B cell (primary cell): ENCODE measurements at places on chromosomes 16 and 17. TPM values are rescaled to one million over a fixed set of nuclear protein-coding genes. Genes with fewer than 3 reads are reported as not detected.
A peak's percentile ranks its signal among the peaks of the same experiment; 100 is the strongest.

Gene ZNF771
- 3.7 and 4.1 TPM in 2 replicates for polyA plus RNA-seq

GRCh38 chr16:56475201-56475600, 23.8 kb downstream of the OGFOD1 start:
- H3K36me3 ChIP-seq = peaks cover 9% of the 10 kb centered on the region
- no peaks in the 10 kb centered on the region for H3K27me3 ChIP-seq
- H3K4me1 ChIP-seq = no peaks in the 10 kb centered on the region
- H3K4me3 ChIP-seq = no peak overlapping the region
- no peak overlapping the region for H3K27ac ChIP-seq

DNA sequence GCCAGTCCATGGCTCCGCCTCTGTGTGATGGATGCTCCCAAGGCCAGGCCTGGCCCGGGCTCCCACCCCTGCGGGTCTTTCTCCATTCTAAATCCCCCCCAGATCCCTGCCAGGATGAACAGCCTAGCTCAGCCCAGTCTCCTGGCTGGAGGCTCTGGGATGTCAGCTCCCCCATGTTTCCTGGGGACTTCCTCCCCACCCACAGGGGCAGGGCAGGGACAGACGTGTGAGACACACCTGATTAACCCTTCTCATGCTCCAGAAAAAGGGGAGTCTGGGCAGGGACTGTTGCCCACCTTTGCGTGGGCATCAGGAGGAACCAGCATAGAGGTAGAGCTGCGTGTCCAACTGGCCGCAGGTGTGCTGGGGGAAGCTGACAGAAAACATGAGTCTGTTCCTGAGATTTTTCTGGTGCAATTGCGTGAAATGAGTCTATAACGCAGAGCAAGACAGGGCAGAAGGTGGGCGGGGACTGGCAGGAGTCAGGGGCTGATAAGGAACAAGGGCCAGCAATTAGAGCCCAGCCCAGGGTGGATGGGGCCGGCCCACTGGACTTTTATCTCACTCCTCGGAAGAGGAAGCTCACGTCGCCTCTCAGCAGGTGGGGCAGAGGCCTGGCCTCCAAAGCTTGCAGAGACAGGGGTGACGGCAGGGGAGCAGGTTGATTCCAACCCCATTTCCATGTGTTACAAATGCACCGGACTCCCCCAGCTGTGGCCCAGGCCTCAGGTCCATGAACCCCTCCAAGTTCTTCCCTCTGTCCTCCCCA, 238.2 kb downstream of the RBFOX3 start:
- no peak overlapping the region for H3K4me3 ChIP-seq
- no peaks in the 10 kb centered on the region for H3K4me1 ChIP-seq
- no peaks in the 10 kb centered on the region for H3K36me3 ChIP-seq
- H3K27ac ChIP-seq = no peak overlapping the region
- no peaks in the 10 kb centered on the region for H3K27me3 ChIP-seq
- DNase-seq = no peak

DNA sequence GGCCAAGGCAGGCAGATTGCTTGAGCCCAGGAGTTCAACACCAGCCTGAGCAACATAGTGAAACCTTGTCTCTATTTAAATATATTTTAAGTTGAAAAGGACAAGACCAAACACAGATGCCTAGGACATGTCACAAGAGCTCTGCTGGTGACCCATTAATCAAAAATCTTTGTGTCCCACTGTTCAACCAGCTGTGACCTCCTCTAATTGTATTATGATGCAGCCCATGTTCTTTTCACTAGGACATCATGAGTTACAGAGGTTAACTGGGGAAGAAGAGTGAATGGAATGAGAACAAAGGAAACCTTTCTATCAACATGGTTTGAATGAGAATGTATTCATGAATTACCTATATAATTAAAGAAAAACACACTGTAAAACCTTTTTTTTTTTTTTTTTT, 7.0 kb downstream of the EFTUD2 start:
- H3K4me3 ChIP-seq = no peak overlapping the region
- H3K27me3 ChIP-seq = no peaks in the 10 kb centered on the region
- DNase-seq = no peak

DNA sequence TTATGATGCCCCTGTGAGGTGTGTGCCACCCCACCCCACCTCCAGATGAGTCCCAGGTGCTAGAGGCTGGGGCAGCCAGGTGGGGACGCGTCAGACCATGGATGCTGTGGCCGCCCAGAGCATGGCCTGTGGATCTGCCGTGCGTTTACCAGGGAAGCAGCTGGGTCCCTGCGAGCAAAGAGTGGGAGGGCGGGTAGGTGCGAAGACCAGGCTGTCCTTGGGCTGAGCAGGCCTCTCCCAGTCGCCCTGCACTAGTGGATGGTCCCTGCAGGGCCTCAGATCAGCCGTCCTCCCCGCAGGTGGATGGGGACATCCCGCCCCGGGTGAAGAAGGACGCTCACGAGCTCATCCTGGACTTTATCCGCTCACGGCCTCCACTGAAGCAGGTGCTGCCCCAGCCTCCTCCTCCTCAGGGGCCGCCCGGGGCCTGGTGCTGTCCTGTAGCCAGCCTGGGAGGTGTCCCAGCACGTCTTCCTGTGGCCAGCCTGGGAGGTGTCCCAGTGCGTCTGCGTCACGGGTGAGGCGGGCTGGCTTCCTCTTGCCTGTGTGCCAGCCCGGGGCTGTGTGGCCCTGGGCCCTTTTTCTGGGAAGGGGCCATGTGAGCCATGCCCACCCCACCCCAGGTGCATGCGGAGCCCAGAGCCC, 18.0 kb upstream of the TCF25 start:
- no peaks in the 10 kb centered on the region for H3K27me3 ChIP-seq
- no peaks in the 10 kb centered on the region for H3K4me1 ChIP-seq
- no peak for DNase-seq
- no peak overlapping the region for H3K4me3 ChIP-seq
- no peak overlapping the region for H3K27ac ChIP-seq

- no peak for DNase-seq
- no peak overlapping the region for H3K27ac ChIP-seq
- no peaks in the 10 kb centered on the region for H3K36me3 ChIP-seq
Measured at GRCh38 chr17:5631958-5632590, 47.8 kb upstream of the NLRP1 start.

Gene EVI2B
- polyA plus RNA-seq = 69.6 and 135 TPM in 2 replicates

DNA sequence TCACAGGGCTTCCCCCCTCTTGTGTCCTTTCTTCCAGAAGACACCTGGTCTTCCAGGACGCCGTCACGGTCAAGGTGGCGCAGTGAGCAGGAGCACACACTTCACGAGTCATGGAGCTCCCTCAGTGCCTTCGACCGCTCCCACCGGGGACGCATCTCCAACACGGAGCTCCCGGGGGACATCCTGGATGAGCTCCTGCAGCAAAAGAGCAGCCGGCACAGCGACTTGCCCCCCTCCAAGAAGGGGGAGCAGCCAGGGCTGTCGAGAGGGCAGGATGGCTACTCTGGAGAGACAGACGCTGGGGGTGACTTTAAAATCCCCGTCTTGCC, 199.6 kb downstream of the KATNIP start:
- no peaks in the 10 kb centered on the region for H3K27me3 ChIP-seq
- no peak for DNase-seq
- peaks cover 2% of the 10 kb centered on the region for H3K36me3 ChIP-seq
- no peak overlapping the region for H3K4me3 ChIP-seq

DNA sequence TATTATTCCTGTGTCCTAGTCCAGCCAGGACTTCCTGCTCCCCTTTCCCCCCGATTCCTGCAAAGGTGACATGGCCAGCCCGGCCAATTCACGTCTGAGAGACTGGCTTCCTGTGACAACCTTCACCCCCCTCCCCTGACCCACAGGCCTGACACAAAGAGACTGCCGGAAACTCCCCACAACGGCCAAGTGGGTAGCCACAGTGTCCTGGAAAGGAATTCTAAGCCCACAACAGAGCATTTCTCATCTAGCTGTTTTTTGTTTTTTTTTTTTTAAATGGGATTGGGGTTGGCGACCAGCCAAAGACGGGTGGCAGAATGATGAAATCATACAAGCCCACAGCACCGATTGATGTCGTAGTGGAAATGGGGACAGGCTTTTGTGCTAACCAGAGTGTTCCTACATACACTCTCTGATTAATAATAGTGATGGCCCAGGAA, 2.8 kb upstream of the XAF1 start:
- no peaks in the 10 kb centered on the region for H3K36me3 ChIP-seq
- no peak for DNase-seq
- H3K27ac ChIP-seq = no peak overlapping the region
- no peak overlapping the region for H3K4me3 ChIP-seq

DNA sequence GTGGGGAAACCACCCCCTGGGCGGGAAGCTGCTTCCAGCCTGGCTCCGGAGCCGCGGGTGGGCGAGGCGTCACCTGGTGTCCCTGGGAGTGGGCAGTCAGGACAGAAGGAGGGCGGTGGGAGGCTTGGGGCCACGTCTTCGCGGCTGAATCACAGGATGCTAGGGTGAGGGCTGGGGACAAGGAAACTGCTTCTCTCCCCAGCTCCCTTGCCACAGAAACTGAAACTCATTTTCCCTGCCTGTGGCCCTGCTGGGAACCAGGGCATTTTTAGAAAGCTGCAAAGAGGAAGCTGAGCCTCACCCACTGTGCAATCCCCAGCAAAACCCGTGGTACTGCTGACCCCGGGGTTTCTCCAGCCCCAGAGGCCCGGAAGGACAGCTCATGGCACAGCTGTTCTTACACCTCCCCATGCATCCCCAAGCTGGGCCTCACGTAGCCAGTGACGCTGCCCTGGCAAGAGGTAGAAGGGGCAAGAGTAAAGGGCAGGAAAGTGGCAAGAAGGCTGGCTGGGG, 8.2 kb downstream of the RHBDF2 start:
- H3K36me3 ChIP-seq = peaks cover 28% of the 10 kb centered on the region
- peaks cover 98% of the 10 kb centered on the region for H3K4me1 ChIP-seq
- H3K27me3 ChIP-seq = no peaks in the 10 kb centered on the region
- DNase-seq = peak; percentile 83
- H3K4me3 ChIP-seq = peak overlapping the region; percentile 16
